ENCODE measurements at places on chromosomes 13 and 19. TPM values are rescaled to one million over a fixed set of nuclear protein-coding genes. Genes with fewer than 3 reads are reported as not detected.

- no peaks in the 10 kb centered on the region for H3K27me3 ChIP-seq
- no peak for DNase-seq
- no peak overlapping the region for H3K27ac ChIP-seq
- no peaks in the 10 kb centered on the region for H3K4me1 ChIP-seq
- no peak overlapping the region for H3K4me3 ChIP-seq
- no peaks in the 10 kb centered on the region for H3K36me3 ChIP-seq
Measured at GRCh38 chr19:27722625-27723024, 1490.3 kb downstream of the UQCRFS1 start.

- no peaks in the 10 kb centered on the region for H3K27me3 ChIP-seq
- peaks cover 9% of the 10 kb centered on the region for H3K36me3 ChIP-seq
- DNase-seq, result no peak
- no peak overlapping the region for H3K4me3 ChIP-seq
- no peak overlapping the region for H3K27ac ChIP-seq
Measured at GRCh38 chr19:58482372-58482771, 6.2 kb downstream of the ZNF446 start.

Gene OVOL3
- total RNA-seq, result not detected

Gene COX6B2
- total RNA-seq, result 0.51 TPM

Gene KIR2DL3
- 0.45 TPM for total RNA-seq

GRCh38 chr13:93851236-93851635, 624.6 kb downstream of the GPC6 start:
- no peak for DNase-seq
- H3K4me1 ChIP-seq, result no peaks in the 10 kb centered on the region
- no peak overlapping the region for H3K4me3 ChIP-seq
- H3K27ac ChIP-seq, result no peak overlapping the region

Gene ERICH4
- total RNA-seq, result not detected

GRCh38 chr13:112227031-112227430, 149.1 kb upstream of the SPACA7 start:
- H3K27ac ChIP-seq, result no peak overlapping the region
- DNase-seq, result no peak
- H3K4me1 ChIP-seq, result no peaks in the 10 kb centered on the region
- H3K4me3 ChIP-seq, result no peak overlapping the region

DNA sequence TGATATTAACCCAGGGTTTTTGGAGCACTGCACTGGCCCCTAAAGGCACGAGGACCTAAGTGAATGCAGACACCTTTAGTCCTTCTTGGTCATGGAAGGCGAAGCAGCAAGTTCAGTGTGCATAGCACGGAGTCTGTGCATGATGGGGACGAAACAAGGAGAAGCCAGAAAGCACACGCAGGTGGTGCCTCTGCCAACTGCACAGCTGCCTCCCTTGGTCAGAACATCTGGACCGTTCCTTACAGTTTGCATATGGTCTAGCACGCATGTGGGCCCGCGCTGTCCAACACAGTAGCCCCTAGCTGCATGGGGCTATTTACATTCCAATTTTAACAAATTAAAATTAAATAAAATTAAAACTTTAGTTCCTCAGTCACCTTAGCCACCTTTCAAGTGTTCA, 44.0 kb downstream of the FLT3 start:
- H3K4me3 ChIP-seq, result no peak overlapping the region
- DNase-seq, result no peak
- H3K27ac ChIP-seq, result no peak overlapping the region
- no peaks in the 10 kb centered on the region for H3K27me3 ChIP-seq

DNA sequence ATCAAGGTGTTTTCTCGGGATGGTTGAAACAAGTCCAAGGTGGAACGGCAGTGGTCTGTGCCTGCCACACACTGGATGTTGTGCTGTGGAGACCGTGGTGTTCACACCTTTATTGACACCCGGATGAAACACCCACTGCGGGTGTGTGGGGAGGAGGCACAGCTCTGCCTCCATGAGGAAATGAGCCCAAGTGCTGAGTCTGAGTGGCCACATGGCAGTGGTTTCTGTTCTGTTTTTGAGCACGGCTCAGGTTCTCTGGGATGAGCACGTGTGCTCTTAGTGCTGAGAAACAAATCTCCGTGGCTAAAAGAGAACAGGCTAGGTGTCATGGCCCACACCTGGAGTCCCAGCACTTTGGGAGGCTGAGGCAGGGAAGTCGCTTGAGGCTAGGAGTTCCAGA, 29.5 kb downstream of the UPF1 start:
- no peak for DNase-seq
- H3K4me3 ChIP-seq, result no peak overlapping the region
- no peaks in the 10 kb centered on the region for H3K27me3 ChIP-seq
- no peaks in the 10 kb centered on the region for H3K4me1 ChIP-seq

Gene FBXO17
- total RNA-seq, result not detected

GRCh38 chr13:65677906-65678305, 1552.2 kb downstream of the PCDH9 start:
- H3K27ac ChIP-seq, result no peak overlapping the region
- H3K4me1 ChIP-seq, result no peaks in the 10 kb centered on the region
- H3K27me3 ChIP-seq, result no peaks in the 10 kb centered on the region
- H3K4me3 ChIP-seq, result no peak overlapping the region

Gene CYP4F22
- total RNA-seq, result 0.82 TPM

Gene LILRA5
- total RNA-seq, result not detected

DNA sequence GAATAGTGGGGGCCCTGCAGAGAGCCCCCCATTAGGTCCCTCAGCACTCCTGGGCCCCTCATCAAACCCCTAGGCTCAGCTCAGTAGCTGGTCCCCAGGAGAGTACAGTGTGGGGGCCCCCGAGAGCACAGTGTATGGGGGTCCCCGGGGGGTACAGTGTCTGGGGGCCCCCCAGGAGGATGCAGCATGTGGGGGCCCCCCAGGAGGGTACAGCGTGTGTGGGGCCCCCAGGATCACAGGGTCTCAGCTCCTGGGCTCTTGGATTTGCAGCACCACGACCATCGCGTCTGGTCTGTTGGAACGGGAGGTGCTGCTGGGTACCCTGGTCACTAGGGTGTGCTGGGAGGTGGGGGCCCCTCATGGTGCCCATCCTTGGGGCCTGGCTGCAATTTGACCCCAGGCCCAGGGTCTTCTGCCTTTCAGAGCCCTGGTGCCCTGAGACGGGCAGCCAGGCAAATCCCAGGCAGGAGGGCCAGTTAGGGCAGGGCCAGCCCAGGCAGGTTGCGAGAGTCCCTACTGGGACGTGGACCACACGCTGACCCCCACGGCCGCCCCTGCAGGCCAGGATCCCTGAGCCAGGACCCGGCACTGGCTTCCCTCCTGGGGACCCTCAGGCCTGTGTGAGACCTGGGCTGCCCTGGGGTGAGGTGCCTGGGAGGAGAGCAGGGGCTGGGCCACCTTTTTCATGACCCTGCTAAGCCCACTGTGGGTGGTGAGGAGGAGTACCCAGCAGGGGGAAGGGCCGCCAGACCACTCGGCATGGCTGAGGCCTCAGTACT, 13.6 kb downstream of the CBARP start:
- H3K4me1 ChIP-seq, result no peaks in the 10 kb centered on the region
- no peak overlapping the region for H3K4me3 ChIP-seq
- DNase-seq, result no peak
- H3K27me3 ChIP-seq, result no peaks in the 10 kb centered on the region

GRCh38 chr19:44777715-44778347, at the start of gene CBLC:
TSS of gene CBLC (plus strand) at chr19:44777890. CDS start at chr19:44777932, 42 bp downstream.
- no peak within 1 kb of the TSS for H3K4me3 ChIP-seq
- H3K27me3 ChIP-seq, result peaks cover 36% of the 10 kb centered on the region
- no peak for DNase-seq
- H3K27ac ChIP-seq, result no peak within 1 kb of the TSS
- no peaks in the 10 kb centered on the region for H3K36me3 ChIP-seq
- peaks cover 4% of the 10 kb centered on the region for H3K4me1 ChIP-seq

GRCh38 chr19:39265321-39265916, 2.8 kb upstream of the IFNL2 start:
- H3K27me3 ChIP-seq, result peaks cover 52% of the 10 kb centered on the region
- no peak for DNase-seq
- H3K4me3 ChIP-seq, result no peak overlapping the region
- no peaks in the 10 kb centered on the region for H3K36me3 ChIP-seq

- H3K27me3 ChIP-seq, result no peaks in the 10 kb centered on the region
- H3K27ac ChIP-seq, result peak overlapping the region; percentile 98
- peaks cover 18% of the 10 kb centered on the region for H3K4me1 ChIP-seq
- peak; percentile 66 for DNase-seq
Measured at GRCh38 chr19:48872884-48873475, 759 bp downstream of the PPP1R15A start.

Gene GIPR
- 7.5 TPM for total RNA-seq

Gene POGLUT2
- 0.93 TPM for total RNA-seq

DNA sequence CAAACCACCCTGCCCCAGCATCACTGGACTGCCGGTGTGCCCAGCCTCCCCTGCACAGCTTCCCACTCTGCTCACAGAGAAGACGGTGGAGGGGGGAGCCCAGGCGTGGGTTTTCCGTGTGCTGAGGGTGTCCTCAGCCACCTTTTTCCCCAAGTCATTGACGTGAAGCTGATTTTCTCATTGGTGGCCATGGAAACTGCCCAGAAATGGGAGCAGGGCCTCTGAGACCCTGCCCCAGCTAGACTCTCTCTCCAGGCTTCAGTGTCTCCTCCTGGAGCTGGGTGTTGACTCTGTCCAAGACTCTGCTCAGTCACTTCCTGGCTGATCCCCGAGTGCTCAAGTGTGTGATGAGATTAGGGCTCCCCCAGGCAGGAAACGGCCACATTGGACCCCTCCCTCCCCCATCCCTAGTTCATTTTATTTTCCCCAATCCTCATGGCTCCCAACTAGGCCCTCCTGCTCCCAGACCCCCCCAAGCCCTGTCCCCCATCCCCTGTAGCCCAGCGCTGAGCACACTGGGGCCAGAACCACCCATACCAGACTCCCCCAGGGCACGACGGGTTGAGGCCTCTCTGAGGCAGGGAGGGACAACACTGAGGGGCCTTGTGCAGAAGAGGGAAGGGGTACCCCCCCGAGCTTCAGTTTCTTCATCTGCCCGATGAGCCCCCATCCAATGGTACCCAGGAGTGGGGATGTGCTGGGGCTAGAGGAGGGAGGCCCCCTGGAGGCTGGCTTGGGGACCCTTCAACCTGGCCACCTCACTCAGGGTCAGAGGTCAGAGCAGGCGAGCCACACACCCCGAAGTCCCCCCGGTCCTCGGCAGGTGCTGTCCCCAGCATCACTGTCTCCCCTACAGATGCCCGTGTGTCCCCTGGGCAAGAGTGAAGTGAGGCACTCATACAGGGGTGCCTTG, 1.2 kb upstream of the F2RL3 start:
- H3K4me1 ChIP-seq, result no peaks in the 10 kb centered on the region
- no peak overlapping the region for H3K27ac ChIP-seq
- no peaks in the 10 kb centered on the region for H3K36me3 ChIP-seq
- H3K4me3 ChIP-seq, result no peak overlapping the region
- DNase-seq, result no peak

- H3K27ac ChIP-seq, result no peak overlapping the region
- no peak for DNase-seq
- no peak overlapping the region for H3K4me3 ChIP-seq
- peaks cover 20% of the 10 kb centered on the region for H3K36me3 ChIP-seq
- H3K27me3 ChIP-seq, result no peaks in the 10 kb centered on the region
Measured at GRCh38 chr19:15113245-15114152, 6.3 kb downstream of the SYDE1 start.

Gene ISYNA1
- total RNA-seq, result 59.8 TPM

DNA sequence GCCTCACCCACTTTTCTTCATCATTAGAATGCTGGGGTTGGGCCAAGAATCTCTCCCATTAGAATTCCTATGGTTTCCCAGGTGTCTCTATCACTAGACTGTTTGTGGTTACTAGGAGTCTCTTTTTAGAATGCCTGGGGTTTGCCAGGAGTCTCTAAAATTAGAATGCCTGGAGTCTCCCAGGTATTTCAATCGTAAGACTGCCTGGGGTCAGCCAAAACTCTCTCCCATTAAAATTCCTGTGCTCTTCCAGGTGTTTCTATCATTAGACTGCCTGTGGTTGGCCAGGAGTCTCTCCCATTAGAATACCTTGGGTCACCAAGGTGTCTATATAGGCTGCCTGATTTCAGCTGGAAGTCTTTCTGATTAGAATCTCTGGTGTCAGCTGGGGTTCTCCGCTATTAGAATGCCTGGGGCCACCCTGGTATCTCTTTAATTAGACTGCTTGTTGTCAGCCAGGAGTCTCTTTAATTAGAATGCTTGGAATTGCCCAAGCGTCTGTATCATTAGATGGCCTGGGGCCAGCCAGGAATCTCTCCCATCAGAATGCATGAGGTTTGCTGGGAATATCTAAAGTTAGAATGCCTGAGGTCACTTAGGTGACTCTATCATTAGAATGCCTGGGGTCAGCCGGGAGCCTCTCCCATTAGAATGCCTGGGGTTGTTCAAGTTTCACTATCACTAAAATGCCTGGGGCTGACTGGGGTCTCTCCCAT, 1479.2 kb downstream of the UQCRFS1 start:
- no peak for DNase-seq
- H3K27ac ChIP-seq, result no peak overlapping the region
- H3K36me3 ChIP-seq, result no peaks in the 10 kb centered on the region
- H3K4me3 ChIP-seq, result no peak overlapping the region
- no peaks in the 10 kb centered on the region for H3K27me3 ChIP-seq

DNA sequence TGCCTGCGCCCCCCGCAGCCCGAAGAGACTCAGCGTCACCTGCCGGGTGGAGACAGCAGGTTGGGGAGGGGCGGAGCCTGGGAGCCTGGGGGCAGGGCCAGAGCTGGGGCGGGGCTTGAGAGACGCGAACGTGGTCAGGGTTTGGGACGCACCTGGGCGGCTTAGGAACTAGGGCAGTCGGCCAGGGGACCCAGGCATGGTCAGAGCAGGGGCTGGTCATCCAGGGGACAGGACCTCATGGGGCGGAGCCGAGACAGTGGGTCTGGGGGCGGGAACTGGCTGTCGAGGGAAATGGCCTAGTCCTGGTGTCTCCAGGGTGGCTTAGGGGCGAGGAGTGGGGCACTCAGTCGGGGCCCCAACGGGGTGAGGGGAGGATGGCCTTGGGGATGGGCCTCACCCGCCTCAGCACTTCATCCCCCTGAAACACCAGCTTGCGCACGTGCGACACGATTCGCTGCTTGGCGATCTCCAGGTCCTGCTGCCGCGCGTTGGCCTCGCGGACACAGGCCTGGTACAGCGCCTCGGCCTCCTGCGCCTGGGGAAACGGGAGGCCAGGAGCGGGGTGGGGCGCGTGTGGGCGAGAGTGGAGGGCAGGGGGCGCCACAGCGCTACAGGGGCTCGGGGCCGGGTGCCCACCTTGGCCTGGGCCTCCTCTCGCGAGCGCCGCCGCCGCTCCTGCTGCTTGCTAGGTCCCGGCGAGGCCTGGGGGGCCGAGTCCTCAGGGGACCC, 5.8 kb downstream of the GMIP start:
- H3K36me3 ChIP-seq, result peaks cover 37% of the 10 kb centered on the region
- H3K4me3 ChIP-seq, result no peak overlapping the region
- DNase-seq, result no peak
- H3K4me1 ChIP-seq, result no peaks in the 10 kb centered on the region

DNA sequence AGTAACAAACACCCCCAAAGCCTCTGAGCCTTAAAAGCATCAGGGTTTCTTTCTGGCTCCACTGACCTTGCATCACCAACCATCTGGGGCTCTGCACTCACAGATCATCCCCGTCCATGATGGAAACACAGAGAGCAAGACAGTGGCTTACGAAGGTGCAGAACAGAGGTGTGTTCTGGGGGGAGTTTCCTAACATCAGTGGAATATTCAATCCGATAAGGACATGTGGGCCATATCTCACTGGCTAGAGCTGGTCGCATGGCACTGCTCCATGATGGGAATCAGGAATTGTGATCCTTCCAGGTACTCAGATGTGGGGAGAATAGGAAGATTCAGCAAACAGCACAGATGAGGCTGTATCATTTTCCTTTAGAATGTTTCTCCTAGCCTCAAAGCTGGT, 457.2 kb downstream of the IRS2 start:
- no peak for DNase-seq
- H3K27ac ChIP-seq, result no peak overlapping the region
- no peaks in the 10 kb centered on the region for H3K36me3 ChIP-seq
- no peaks in the 10 kb centered on the region for H3K27me3 ChIP-seq

Data from T-cell (primary cell).